ENCODE measurements at places on chromosomes 5 and 9. TPM values are rescaled to one million over a fixed set of nuclear protein-coding genes. Genes with fewer than 3 reads are reported as not detected.

Gene EGR1
- total RNA-seq = 8.8 TPM

Gene SV2C
- total RNA-seq = not detected

Gene SET
- total RNA-seq = 503 TPM

Gene SLC22A4
- total RNA-seq = 4.1 TPM

Gene SLC6A19
- total RNA-seq = not detected

Gene PAEP
- total RNA-seq = not detected

Gene GALNT12
- total RNA-seq = 18.2 TPM

Gene KCNV2
- total RNA-seq = not detected

Gene FSTL4
- not detected for total RNA-seq

Gene SPATA31D4
- total RNA-seq = not detected

Gene ZFP2
- total RNA-seq = 2.8 TPM

Gene FRMPD1
- total RNA-seq = not detected

Gene CBY3
- total RNA-seq = not detected

Gene TAF11L10
- total RNA-seq = not detected

Gene IFNK
- total RNA-seq = not detected
